Stimulated activated naive CD4-positive, alpha-beta T cell (primary cell): ENCODE measurements at places on chromosomes 5 and 9.

GRCh38 chr5:178560911-178561310, 29.3 kb downstream of the COL23A1 start:
- DNase-seq: no peak

DNA sequence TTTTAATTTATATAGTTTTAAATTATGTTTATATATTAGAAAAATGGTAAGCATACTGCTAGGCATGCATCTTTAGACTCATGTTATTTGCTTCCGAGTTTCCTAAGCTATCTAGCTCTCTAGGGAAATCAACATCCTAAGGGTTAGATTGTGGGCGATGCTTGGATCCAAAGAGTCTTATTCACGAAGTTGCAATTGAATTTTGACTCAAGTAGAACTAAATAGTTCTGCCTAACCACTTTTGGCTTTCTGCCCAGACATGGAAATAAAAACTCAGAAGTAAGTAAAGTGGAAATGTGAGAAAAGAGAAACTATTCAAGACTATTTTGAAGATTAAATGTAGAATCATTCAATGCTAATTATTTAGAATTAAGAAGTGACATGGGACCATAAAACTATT, 440.4 kb downstream of the CDH18 start:
- no peak for DNase-seq

- DNase-seq: no peak
Measured at GRCh38 chr9:114935119-114935518, 4.7 kb upstream of the TNFSF8 start.

- no peak for DNase-seq
Measured at GRCh38 chr5:97019435-97020117, 83.7 kb downstream of the LNPEP start.

DNA sequence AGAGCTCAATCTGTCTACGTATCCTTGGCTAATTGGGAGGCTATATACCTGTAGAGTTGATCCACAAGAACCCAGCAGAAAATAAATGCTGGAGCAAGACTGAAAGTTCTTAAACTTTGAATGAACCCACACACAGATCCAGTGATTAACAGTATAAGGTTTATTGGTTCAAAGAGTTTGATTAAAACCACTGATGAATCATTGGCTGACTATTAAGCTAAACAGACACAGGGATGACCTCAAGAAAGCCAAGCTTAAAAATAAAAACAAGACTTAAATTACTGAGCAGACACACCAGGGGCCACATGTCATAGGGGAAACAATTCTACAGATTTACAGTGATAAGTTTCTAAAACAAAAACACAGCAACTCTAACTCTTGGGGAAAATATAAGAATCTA, 163.6 kb downstream of the SPATA31D1 start:
- DNase-seq: no peak

DNA sequence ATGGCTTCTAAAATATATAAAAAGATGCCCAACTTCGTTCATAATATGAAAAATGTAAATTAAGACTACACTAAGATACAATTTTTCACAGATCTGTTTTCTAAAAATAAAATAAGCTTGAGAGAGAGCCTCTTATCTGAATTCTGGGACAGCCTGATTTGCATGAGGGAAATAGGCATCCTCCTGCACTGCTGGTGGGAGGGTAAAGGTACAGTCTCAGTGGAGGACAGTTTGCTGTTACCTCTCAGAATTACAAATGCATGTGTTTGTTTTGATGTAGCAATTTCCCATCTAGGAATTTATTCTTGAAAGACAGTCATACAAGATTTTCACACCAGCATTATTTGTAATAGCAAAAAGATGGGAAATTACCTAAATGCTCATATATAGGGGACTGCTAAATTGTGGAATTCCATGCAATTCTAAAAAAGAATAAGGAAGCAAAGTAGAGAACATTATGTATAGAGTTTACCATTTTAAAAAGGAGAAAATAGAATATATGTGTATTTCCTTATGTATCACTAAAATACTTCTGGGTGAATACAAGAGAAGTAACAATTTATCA, 75.7 kb downstream of the ZSWIM6 start:
- DNase-seq: no peak

GRCh38 chr5:137888863-137889759, at the start of gene PKD2L2:
Gene PKD2L2, plus strand, starts transcription at chr5:137889457. Its CDS starts 35 bp downstream, at chr5:137889492.
- peak; percentile 74 for DNase-seq

- no peak for DNase-seq
Measured at GRCh38 chr5:143953851-143954250, 141.9 kb downstream of the HMHB1 start.

DNA sequence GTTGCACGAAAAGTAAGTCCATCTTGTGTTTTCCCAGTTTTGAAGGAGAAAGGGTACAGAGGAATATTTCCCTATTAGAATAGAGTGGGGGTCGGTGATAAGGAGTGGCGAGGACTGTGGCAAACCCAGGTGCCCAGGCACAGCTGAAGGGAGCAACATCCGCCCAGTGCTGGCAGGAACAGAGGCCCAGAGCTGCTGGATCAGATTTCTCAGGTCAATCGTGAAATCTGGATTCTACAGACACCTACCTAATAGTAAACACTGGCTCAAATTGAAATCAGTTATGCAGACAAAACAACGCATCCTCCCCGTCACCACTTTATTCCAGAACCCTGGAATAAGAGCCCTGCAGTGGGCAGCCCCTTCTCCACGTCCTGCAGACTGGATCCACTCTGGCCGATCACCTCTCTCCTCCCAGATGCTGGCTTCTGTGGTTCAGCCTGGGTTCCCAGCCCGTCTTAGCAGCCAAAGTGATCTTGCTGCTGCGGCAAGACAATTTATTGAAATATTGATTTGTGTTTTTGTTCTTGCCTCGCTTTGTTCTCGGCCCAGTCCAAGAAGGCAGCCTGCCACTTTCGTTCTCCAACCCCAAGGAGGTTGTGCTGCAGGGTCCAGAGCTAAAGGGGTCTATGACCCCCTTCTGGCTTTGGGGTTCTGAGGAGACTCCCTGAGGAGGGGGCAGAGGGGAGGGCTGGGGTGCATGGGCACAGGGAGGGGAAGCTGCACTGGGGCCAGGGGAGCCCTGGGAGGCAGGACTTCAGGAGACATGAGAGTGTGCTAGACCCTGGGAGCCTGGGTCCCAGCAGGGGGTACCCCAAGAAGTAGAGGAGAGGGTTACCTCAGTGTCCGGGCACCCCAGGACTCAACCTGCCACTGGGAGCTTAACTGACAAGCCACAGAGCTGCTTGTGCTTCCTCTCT, 103.3 kb downstream of the ZNF354C start:
- no peak for DNase-seq

DNA sequence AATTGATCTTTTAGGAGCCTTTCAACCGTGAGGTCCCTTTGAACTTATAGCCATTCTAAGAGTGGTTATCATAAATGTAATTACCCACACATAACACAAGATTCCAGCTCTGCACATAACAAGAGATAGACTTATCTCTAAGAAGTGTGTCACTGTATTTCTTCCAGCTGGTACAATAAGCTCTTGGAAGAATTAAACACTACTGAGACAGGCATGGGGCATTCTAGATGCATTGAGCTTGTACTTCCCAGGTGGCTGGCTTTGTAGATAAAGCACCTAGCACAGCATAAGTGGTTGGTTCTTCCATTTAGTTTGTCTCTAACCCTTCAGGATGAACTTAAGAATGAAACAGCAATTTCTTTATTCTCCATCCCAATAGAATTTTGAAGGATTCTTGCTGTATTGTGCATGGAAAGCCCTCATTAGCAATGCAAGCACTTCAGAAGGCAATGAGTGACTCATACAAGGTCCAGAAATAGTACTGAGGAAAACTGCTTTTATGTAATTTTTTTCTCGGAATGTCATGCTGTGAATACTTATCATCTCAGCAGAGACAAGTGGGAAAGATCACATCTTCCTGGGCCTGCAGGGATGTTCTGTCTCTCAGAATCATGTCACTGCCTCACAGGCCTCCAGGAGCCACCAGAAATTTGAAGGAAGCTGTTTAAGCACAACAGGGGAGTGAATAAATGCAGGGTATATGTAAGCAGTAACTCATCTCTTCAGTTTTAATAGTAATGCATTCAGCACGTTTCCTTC, 91.1 kb upstream of the CD180 start:
- DNase-seq: no peak

DNA sequence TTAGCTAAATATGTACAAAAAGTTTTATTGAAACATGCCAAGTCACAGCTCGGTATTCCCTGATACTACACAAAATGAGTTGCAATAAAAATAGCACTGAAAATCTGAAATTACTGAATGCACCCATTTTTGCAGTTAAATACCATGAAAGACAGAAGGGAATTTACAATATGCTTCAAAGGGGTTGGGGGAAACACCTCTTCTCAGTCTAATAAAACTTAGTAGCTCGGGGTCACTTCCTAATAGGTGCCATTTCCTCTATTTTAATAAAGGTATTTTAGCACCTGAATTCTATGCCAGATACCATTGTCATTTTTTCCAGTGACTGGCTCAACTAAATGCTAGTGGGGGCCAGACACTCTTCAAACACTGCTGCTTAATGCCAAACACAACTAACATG, 204.1 kb upstream of the MEF2C start:
- DNase-seq: no peak

- no peak for DNase-seq
Measured at GRCh38 chr9:7500521-7500920, 299.1 kb downstream of the DMAC1 start.

GRCh38 chr5:56170557-56170956, 62.6 kb downstream of the ANKRD55 start:
- no peak for DNase-seq

- no peak for DNase-seq
Measured at GRCh38 chr5:41921874-41922273, 3.2 kb upstream of the FBXO4 start.

GRCh38 chr9:117000834-117001233, 313.7 kb downstream of the TRIM32 start:
- DNase-seq: no peak

DNA sequence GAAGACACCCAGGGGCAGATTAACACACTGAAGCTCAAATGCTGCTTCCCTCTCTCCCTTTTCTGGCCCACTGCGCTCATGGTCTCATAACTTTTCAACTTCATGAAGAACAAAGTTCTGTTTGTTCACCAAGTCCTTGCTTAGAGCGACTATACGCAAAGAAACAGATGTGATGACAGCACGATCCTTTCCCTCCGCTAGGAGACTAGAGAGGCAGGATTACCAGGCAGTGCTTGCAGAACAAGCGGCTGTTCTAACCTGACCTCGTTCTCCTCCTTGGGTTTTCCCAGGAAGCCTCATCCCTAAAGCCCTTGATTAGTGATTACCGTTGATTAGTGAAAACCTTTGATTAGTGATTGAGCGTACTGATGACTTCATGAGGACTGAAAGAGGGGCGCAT, 649.9 kb downstream of the IRX1 start:
- no peak for DNase-seq

DNA sequence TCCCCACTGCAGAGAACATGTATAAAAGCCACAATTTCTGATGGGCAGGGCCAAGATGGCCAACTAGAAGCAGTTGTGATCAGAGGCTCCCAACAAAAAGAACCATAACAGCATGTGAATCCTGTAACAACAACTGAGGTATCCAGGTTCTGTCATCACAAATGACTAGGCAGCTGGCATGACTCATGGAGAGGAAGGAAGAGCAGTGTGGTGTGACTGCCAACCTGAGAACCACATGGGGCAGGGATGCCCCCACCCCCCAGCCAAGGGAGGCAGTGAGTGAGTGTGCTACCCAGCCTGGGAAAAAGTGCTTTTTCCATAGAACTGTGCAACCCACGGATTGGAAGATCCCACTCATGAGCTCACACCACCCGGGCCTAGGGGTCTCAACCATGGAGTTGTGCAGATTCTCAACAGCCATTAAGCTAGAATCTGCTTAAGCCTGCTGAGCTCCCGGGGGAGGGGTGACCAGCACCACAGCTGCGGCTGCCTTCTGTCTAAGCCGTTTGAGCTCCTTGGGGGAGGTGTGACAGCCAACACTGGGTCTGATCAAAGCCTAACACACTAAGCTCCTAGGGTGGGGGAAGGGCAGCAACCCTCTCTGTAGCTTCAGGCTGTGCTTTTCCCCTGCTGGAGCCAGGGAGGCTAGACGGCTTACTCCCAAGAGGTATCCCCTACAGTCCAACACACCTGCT, 80.1 kb upstream of the DMAC1 start:
- DNase-seq: no peak

DNA sequence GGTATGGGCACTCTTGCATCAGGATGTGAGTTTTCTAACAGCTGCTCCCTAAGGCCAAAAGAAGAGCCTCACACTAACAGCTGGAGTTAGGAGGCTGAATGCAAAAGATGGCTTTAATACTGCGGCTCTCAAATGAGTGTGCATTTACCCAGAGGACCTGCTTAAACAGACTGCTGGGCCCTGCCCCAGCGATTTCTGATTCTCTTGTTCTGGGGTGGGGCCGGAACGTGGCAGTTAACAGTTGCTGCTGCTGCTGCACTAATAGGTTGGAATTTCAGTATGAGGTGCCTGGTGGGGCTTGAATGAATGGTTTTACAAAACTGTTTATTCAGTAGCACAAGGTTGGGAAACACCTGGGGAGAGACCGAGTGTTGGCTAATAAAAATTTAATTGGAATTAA, 26.1 kb downstream of the HMGCR start:
- no peak for DNase-seq

DNA sequence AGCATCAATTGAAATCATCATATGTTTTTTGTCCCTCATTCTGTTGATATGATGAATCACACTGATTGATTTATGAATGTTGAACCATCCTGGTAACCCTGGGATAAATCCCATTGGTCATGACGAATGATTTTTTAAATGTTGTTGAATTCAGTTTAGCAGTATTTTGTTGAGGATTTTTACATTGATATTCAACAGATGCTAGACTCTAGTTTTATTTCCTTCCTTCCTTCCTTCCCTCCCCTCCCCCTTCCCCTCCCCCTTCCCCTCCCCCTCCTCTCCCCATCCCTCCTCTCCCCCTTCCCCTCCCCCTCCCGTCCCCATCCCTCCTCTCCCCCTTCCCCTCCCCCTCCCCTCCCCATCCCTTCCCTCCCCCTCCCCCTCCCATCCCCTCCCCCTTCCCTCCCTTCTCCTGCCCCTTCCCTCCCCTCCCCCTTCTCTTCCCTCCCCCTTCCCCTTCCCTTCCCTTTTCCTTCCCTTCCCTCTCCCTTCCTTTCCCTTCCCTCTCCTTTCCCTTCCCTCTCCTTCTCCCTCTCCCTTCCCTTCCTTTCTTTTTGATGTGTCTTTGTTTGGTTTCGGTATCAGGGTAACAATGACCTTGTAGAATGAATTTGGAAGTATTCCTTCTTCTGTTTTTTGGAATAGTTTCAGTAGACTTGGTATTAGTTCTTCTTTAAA, 142.8 kb downstream of the AP3B1 start:
- DNase-seq: no peak

DNA sequence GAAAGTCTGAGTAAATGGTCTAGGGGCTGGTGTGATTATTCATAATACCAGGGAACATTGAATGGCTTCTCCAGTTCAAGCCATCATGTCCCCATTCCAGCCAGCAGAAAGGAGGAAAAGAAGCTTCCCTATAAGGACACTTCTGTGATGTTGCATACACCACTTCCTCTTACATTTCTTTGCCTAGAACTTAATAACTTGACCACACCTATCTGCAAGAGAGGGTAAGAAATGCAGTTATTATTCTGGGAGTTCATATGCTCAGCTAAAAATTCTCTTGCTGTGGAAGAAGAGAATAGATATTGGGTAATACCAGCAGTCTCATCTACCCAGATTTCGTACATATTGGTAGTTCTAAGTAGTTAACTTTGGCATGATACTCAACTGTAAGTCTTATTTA, 166.1 kb downstream of the SLC28A3 start:
- DNase-seq: no peak
